Endothelial cell of coronary artery (primary cell): ENCODE measurements at places on chromosomes 6 and 20. TPM values are rescaled to one million over a fixed set of nuclear protein-coding genes. Genes with fewer than 3 reads are reported as not detected.

The MCCD1 gene
- total RNA-seq = not detected in 2 replicates

The LHFPL5 gene
- not detected in 2 replicates for total RNA-seq

The GATA5 gene
- total RNA-seq = not detected in 2 replicates

The ABHD12 gene
- total RNA-seq = 20.2 and 29.2 TPM in 2 replicates

The KIAA1586 gene
- total RNA-seq = 13.3 and 18.0 TPM in 2 replicates

The RGS17 gene
- total RNA-seq = 2.5 and 3.3 TPM in 2 replicates

The PPP1R14C gene
- total RNA-seq = 0.47 TPM in 1 of 2 replicates, not detected in the other

The C20orf141 gene
- total RNA-seq = not detected in 2 replicates

The SLA2 gene
- total RNA-seq = under 0.01 TPM in 1 of 2 replicates, not detected in the other

The CST2 gene
- total RNA-seq = not detected in 2 replicates

The GSS gene
- total RNA-seq = 46.4 and 53.3 TPM in 2 replicates

The MAFB gene
- 0.28 and 0.63 TPM in 2 replicates for total RNA-seq

The PPP1R3G gene
- total RNA-seq = 0.27 and 1.2 TPM in 2 replicates

The ADTRP gene
- total RNA-seq = 2.7 and 40.0 TPM in 2 replicates

The DDRGK1 gene
- total RNA-seq = 26.1 and 37.9 TPM in 2 replicates

The MAK gene
- not detected in 2 replicates for total RNA-seq

The HLA-G gene
- total RNA-seq = not detected in 2 replicates

The HMGA1 gene
- 162 and 174 TPM in 2 replicates for total RNA-seq

The GGTLC1 gene
- total RNA-seq = not detected in 2 replicates

The SLC44A4 gene
- under 0.01 TPM in 1 of 2 replicates, not detected in the other for total RNA-seq

The CALHM4 gene
- 0.18 and 0.19 TPM in 2 replicates for total RNA-seq

The SOX18 gene
- 16.0 and 23.7 TPM in 2 replicates for total RNA-seq

The SMPDL3A gene
- 3.3 and 3.5 TPM in 2 replicates for total RNA-seq

The ENTPD6 gene
- 53.3 and 62.5 TPM in 2 replicates for total RNA-seq

The FIG4 gene
- total RNA-seq = 10.2 and 10.4 TPM in 2 replicates

The IER3 gene
- 76.0 and 82.1 TPM in 2 replicates for total RNA-seq

The AGER gene
- total RNA-seq = 0.36 and 0.66 TPM in 2 replicates

The PRSS35 gene
- 0.09 TPM in 2 replicates for total RNA-seq

The C6orf15 gene
- not detected in 2 replicates for total RNA-seq

The CDK5RAP1 gene
- total RNA-seq = 24.7 and 27.4 TPM in 2 replicates

The VWA7 gene
- total RNA-seq = 0.09 TPM in 1 of 2 replicates, not detected in the other

The SEL1L2 gene
- total RNA-seq = not detected in 2 replicates

The POPDC3 gene
- total RNA-seq = 0.19 and 0.90 TPM in 2 replicates

The OLIG3 gene
- total RNA-seq = not detected in 2 replicates
